ENCODE measurements at places on chromosomes 1 and 21.

- DNase-seq, result no peak
Observed at GRCh38 chr1:160351629-160352028, 8.4 kb downstream of the NCSTN start.

GRCh38 chr1:22789356-22789994 is 78.8 kb downstream of the EPHB2 start:
- DNase-seq, result no peak

GRCh38 chr1:231508497-231508896 is 20.0 kb upstream of the TSNAX start:
- DNase-seq, result no peak

DNA sequence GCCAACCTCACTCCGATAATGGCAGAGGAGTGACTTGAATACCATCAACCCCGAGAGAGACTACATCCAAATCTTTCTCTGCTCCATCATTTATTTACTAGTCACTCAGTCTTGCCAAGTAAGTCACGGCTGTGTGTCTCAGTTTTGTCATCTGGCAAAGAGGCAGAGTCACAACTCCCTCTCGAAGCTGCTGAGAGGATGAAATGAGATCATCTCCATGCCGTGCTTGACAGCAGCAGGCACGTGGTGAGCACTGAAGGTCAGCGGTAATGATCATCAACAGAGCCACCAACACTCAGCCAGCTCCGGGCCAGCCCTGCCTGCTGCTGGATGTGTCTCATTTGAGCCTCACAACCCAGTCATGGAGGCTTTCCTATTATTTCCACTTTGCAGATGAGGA is 19.9 kb downstream of the ALDH4A1 start:
- DNase-seq, result no peak

DNA sequence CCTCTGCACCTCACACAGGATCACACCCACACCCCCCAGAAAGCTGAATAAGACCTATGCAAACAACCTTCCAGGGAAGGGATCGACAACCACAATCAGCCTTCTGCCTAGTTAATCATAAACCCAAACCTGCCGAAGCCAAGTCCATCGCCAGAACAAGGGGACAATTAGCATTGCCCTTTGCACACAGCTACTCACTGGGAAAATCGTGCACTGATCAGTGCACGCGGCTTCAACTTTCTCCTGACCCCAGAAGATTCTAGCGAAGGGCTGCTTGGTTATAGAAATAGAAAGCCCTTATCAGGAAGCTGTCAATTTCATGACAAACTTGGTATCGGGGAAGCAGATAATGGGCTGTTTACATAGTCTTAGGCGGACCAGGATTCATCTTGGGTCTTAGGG is 29.5 kb downstream of the RUNX1 start:
- no peak for DNase-seq

GRCh38 chr1:183328371-183328770 is 89.8 kb downstream of the NMNAT2 start:
- no peak for DNase-seq

GRCh38 chr21:43925609-43926008 is 60.6 kb downstream of the AGPAT3 start:
- no peak for DNase-seq

DNA sequence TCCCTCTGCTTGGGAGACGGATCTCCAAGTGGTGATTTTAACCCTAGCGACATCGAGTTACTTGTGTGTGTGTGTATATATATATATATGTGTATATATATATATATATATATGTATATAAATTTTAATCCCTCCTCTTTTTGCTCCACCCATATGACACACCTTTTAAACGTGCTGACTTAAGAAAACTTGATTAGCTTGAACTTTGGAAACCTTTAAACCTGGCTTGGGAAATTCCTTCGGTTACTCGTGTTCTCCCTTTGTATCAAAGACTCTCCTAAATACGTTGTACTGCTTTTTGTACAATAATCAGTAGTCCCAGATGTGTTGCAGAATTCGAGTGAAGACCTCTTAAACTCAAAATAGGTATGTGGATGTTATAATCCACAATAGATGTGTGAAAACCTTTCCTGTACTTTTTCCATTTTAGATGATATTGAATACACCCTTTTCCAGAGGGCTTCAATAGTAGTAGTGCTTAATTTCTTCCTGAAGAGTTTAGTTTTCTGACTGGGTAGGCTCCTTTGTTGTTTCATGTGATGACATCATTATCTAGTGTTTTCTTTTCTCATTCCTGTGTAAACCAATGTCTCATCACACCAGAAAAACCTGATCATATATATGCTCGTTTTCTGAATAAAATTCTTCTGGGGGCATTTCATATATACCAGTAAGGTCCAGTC is 1.4 kb downstream of the RNF11 start:
- DNase-seq, result no peak

DNA sequence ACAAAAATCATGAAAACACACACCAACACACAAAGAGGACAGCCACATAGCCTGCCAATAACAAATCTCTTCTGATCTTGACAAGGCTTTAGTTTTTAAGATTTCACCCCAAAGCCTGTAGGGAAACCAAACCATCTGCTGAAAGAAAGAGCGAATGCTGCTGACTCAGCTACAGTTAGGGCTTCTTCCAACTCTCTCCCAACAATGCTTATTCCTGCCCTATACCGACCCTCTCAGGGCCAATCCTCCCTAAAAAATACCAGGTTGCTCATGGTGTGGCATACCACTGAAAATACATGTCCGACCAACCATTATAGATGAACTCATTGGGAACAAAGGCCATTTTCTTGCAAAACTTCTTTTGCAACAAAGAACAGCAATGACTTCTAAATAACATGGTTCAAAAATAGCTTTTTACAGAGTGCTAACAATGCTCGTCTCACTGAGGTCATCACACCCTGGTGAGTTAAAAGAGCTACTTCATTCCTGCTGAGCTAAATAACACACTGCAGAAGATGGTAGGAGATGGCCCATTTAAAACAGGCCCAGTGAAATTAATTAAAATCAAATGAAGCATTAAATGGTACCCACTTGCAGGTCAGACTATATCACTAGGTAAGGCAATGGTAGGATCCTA is 86.1 kb downstream of the KIAA0319L start:
- no peak for DNase-seq

DNA sequence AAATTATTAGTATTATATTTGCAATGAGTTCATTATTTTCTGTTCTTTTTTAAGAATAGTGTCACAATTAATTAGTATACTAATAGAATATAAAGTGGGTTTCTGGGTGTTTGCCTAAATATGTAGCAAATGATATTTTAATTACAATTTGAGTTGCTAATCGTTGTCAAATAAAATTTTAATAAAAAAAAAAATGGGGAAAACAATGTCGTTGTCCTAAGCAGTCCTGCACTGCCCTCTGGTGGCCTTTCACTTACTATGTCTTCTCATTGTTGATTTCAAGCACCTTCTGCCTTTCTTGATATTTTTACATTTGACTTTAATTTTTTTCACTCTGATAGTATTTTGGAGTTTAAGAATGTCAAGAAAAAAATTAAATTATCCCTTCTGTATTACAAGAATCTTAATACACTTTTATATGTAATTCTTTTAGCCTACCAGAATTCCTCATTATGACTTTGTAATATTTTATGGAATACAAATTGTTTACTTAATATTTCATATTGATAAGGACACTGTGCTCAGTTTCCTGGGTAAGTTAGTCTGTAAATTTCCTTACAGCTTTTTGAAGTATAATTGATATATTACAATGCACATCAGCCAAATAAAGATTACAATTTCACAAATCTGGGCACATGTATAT is 104.5 kb upstream of the FMN2 start:
- no peak for DNase-seq

GRCh38 chr1:193019442-193020026 is 39.6 kb downstream of the UCHL5 start:
- DNase-seq, result no peak

DNA sequence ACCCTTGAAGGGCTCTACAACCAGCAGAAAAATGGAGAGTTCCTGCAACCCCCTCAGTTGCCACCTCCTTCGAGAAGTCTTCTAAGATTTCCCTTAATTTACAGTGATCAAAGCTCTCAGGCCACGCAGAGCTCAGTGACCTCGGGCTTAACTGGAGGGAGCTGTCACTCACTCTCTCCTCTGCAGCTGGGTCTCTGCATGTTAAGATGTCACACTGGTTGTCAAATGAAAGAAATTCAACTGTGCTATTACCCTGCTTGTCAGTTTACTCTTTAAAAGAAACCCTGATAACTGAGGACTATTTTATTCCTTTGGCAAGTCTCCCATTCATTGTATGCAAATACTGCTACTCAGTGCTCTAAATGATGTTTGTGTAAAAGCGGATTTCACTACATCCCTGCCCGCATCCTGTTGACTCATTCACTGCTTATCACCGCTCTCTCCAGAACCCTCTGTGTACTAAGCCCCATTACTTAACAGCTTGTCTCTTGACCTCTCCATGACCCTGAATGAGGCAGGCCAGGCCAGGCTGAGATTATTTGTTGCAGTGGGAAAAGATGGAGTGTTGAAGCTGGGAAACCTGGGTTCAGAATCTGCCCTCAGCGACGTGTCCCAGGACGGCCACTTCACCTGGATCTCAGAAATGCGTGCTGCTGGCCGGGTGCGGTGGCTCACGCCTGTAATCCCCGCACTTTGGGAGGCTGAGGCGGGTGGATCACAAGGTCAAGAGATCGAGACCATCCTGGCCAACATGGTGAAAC is 13.7 kb downstream of the DHRS3 start:
- no peak for DNase-seq

- DNase-seq, result no peak
Observed at GRCh38 chr1:4963251-4963650, 308.8 kb downstream of the AJAP1 start.

GRCh38 chr21:29238053-29238966 is 60.4 kb upstream of the BACH1 start:
- no peak for DNase-seq

- DNase-seq, result no peak
Observed at GRCh38 chr1:20837554-20838192, 50.6 kb upstream of the HP1BP3 start.

- DNase-seq, result no peak
Observed at GRCh38 chr21:28884481-28884880, 108.2 kb downstream of the LTN1 start.

GRCh38 chr1:157771661-157772425 is 5.1 kb downstream of the FCRL2 start:
- no peak for DNase-seq

DNA sequence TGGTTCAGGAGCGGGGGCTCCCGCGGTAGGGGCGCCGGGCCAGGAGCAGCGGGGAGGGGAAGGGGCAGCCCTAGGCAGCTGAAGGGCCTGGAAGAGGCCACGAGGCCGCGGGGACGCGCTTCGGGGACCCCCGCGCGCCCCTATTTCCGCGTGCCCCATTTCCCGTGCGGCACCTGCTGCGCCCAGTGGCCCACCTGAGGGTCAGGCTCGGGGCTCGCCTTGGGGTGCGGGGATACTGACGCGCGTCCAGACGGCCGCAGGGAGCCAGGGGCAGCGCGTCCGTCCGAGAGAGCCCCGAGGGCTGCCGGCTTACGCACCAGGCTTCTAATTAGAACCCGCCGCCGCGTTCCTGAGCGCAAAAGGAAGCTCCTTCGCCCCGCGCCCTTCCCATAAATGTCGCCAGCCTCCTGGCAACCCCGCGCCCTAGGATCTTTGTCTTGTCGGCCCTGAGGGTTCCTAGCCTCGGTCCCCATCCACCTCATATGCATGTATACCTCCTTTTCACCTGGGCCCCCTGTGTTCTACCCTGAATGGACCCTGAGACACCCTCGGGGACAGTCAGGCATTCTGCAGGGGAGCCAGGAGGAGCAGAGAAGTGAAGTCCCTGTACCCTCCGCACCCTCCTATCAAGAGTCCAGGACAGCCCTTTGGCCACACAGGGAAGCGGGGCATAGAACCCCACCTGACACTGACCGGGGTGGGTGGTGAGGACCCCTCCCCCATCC is 1.8 kb downstream of the WNT3A start:
- no peak for DNase-seq

DNA sequence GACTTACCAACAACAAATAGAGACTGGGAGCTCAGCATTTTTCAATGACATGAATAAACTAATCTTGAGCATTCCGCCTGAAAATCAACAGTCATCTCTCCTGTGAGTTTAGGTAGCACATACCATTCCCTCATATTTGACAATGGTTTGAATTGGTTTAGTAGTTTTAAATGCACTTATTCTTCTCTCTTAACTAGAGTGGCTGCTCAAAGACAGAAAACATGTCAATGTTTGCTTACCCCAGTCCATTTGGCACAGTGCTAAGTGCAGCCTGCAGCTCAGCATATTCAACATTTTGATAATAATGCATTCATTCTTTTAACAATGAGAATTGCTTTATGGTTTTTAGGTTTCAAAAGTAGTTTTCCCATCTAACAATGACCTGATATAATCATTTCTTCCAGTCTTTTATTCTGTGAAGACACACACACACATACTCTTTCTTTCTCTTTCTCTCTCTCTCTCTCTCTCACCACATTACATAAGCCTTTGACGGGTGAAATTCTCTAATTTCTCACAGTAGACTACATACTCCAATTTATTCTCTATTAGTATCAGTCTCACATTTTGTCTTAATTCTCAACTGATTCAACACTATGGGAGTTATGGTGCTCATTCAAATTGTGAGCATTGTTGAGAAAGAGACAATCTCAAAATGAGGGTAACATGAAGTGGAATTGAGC is 432.3 kb downstream of the LRRIQ3 start:
- no peak for DNase-seq

GRCh38 chr21:15370462-15370975 is 305.7 kb upstream of the NRIP1 start:
- DNase-seq, result no peak

DNA sequence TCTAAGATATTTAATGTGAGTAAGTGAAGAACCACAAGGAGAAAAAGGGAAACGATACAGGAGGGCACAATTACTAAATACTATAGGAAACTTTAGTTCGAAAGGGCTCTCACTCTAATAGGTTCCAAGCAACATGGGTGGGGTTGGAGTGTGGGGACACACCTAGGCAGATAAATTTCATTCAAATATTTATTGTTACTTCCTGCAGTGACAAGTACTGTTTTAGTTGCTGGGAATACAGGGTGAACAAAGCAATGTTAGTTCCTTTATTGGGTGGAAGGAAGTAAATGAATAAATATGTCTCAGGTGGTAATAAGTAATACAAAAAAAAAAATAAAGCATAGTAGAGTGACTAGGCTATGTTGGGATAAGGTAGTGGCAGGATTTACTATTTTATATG is 73.2 kb upstream of the B3GALT2 start:
- no peak for DNase-seq

DNA sequence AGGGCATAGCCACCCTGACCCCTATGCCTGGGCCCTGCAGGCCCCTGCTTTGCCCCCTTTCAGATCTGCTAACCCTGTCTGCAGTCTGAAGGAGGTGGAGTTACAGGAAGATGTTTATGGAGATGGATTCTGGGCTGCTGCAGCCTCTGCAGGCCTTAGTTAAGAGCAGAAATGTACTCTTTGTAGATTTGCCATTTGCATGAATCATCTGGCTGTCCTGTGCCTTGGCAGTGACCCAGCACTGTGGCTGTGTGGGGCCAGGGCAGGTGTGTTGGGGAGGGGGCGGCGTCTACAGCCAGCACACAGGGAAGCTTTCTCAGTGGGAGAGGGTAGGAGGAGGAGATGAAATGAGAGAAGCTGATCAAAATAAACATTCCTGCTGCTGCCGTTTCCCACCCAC is 867.3 kb downstream of the PLA2G4A start:
- no peak for DNase-seq

GRCh38 chr1:53280496-53280895 is 42.2 kb upstream of the MAGOH start:
- DNase-seq, result no peak
